Activated naive CD4-positive, alpha-beta T cell (primary cell): ENCODE measurements at places on chromosomes 7 and 10.
A peak's percentile ranks its signal among the peaks of the same experiment; 100 is the strongest.

- no peak for DNase-seq
Observed at GRCh38 chr7:135385209-135385608, 124.7 kb downstream of the CNOT4 start.

GRCh38 chr10:14306190-14306589, 24.5 kb downstream of the FRMD4A start:
- no peak for DNase-seq

DNA sequence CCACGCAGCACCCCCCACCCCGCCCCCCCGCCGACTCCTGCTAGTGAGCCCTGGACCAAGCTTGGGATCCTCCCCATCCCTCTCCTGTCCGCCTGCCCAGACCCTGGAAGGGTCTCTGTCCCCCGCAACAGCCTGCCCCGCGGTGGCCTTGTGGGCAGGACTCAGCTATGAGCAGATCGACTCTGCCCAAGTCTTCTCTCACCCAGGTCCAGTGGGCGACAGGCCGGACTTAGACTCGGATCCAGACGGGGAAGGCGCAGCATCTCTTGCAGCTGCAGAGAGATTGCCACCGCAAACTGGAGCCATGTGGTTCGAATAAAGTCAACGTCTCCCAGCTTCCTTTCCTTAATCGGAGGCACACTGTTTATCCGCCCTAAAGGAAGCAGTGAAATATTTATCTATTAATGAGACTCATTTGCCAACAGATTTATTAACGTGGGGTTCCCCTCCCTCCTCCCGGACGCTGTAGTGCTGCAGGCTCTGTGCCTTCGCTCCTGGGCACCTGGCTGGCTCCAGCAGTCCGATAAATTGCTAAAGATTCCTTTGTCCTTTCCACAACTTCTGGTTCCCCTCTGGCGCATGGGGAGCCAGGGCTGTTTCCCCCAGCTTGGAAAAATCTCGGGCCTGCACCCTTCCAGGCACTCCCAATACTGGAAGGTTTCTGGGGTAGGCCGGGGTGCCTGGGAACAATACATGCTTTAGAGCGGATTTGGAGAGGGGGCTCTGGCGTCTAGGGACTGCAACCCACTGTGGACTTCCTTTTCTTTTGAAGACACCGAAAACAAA, 634 bp upstream of the HOXA7 start:
- DNase-seq = no peak

DNA sequence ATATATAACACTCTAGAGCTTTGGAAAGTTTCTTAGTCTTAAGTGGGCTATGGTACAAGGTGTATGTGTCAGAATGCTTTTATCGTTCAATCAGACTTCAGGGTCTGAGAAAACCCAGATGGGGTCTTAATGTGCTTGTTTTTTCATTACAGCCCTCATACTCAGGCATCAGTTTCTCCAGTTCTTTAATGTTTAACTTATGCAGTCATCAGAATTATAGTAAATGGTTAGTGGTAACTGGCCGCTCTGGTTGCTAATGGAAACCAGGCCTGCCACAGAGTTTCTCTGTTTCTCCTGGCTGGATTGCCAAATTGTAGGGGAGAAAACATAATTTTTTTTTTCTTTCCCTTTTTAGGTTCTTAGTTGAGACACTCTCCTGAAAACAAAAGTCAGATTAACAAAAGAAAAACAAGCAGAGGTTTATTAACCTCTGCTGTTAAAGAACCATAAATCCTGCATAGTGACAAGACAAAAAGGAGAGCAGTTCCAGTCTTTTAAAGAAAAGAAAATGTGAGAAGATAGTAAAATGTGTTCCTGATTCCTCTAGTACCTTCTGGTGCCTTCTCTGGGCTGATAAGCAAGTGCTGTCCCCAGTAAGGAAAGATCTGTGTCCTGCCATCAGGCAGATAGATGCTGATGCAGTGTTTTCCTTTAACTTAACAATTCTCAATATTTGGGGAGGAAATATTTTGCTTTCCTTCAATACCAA, 21.5 kb upstream of the GHITM start:
- DNase-seq = no peak

- DNase-seq = no peak
Observed at GRCh38 chr10:35392482-35393228, 56.3 kb downstream of the CCNY start.

DNA sequence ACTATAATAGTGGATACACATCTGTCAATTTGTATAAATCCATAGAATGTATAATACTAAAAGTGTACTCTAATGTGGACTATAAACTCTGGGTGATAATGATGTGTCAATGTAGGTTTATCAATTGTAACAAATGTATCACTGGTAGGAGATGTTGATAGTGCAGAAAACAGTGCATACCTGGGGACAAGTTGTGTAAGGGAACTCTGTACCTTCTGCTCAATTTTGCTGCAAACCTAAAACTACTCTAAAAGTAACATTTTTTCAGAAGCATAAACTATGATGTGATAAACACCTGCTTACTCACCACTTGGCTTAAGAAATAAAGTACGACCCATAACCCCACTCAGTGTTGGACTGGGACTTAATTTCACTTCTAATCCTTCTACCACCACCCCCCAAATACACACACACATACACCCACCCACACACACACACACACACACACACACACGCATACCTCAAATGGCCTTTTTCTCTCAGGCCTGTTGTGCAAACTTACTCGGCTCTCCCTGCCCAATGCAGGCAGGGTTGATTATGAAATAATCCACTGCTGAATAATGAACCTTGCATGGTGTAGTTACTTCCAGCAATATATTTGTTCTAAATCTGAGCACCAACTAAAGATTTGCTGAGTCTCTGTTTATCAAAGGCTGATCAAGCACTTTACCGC, 154.1 kb upstream of the KMT2E start:
- DNase-seq = no peak

DNA sequence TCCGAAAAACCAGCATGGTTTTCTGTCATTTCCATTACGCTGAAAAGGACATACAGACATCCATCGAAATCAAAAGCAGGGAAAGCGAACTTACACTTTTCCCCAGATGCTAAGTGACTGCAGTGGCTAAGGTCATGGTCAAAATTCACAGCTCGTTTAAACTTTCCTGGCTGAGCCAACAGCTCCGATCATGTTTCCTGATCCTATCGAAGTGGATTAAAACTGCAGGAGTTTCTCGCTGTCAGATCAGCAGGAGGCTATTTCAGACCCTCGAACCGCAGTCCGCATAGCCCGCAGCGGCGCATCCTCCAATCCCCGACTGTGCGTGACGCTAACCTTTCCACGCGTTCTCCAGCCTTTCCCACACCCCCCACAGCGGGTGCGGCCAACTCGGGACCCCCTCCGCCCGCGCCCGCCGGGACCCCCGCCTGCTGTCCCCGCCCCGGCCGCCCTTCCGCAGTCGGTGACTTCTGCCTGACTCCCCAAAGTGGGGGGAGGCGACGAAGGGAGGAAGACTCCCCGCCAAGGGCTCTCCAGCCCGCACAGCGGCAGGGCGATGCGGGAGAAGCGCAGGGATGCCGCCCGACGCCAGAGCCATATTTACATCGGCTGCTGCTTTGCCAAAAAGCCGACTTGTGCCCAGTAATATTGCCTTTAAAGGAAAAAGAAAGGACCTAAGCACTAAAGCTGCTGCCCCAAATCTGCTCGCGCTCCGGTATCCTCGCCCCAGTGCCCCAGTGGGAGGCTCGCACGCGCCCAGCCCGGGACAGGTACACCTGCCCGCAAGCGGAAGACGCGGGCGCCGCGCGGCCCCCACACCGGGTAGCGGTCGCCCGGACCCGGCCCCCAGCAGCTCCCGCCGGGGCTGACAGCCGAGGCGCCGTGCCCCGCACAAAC, 1.2 kb downstream of the PIP4K2A start:
- DNase-seq = peak; percentile 7

DNA sequence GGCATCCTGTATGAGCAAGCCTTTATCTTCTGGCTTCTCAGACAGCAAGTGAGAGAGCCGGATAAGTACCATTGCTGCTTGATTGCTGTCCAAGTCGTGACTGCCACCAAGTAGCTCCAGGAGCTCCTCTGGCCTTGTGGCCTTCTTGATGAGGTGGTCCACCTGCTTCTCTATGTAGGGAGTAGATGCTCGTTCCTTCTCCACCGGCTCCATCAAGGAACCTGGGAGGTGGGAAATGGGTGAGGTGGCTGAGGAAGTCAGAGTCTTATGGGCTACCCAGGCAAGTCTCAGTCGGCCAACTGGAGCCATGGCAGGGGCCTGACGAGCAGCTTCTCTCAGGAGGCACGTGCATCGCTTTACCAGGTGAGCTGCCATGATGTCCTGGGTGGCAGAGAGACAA, 2.6 kb downstream of the TBRG4 start:
- DNase-seq = no peak

GRCh38 chr7:156156734-156157408, 344.6 kb upstream of the SHH start:
- DNase-seq = no peak

DNA sequence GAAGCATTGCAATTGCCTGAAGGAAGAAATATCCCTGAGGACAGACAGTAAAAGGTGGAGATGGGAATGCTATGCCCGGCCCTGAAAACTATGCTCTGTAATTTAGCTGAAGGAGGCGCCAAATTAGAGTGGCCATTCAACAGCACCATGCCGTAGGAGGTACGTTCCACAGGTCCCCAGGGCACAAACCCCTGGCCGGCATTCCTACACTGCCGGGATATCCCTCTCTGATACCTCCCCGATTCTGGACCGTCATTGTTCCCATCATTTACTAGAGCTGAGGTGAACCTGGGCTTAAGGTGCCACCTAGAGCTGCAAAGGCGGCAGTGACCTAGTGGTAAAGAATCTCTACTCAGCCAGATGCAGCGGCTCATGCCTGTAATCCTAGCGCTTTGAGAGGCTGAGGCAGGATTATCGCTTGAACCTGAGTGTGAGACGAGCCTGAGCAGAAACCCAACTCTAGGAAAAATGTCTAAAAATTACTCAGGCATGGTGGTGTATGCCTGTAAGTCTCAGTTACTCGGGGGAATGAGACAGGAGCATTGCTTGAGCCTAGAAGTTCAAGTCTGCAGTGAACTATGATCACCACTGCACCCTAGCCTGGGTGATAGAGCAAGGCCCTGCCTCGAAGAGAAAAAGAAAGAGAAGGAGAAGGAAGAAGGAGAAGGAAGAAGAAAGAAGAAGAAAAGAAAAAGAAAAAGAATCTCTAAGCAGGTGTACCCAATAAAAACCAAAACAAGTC, 53.0 kb upstream of the TNKS2 start:
- DNase-seq = no peak

DNA sequence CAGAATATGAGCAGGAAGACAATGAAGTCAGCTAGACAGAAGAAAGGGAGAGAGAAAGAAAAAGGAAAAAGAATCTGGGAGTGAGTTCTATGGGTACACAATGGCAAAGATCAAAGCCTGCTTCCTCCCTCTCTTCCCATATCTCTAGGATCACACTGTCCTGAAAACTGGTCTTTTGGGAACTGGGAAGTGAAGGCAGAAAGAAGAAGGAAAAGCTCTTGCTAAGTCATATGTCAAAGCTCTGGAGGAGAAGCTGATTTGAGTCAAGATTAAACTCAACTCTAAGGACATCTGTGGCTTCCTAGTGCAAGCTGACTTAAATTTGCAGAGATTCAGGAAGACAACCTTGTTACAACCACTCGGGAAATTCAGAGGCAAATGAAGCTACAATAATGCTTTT, 147.5 kb downstream of the DOCK4 start:
- no peak for DNase-seq
